IPS DF 19.7 (cell line): ENCODE measurements at places on chromosomes 16 and 17.
A peak's percentile ranks its signal among the peaks of the same experiment; 100 is the strongest.

- DNase-seq = no peak
Measured at GRCh38 chr16:85680352-85680944, 8.3 kb downstream of the GINS2 start.

GRCh38 chr16:65619606-65620005, 497.7 kb upstream of the CDH11 start:
- DNase-seq = no peak

- DNase-seq = no peak
Measured at GRCh38 chr17:2055292-2056205, 646 bp downstream of the HIC1 start.

- no peak for DNase-seq
Measured at GRCh38 chr16:88867581-88868246, 1.3 kb upstream of the PABPN1L start.

GRCh38 chr17:54899721-54900456, 763 bp upstream of the TOM1L1 start:
- no peak for DNase-seq

GRCh38 chr16:10658943-10659342, 35.8 kb downstream of the TEKT5 start:
- no peak for DNase-seq

- DNase-seq = no peak
Measured at GRCh38 chr16:78254841-78255240, 155.4 kb downstream of the WWOX start.

DNA sequence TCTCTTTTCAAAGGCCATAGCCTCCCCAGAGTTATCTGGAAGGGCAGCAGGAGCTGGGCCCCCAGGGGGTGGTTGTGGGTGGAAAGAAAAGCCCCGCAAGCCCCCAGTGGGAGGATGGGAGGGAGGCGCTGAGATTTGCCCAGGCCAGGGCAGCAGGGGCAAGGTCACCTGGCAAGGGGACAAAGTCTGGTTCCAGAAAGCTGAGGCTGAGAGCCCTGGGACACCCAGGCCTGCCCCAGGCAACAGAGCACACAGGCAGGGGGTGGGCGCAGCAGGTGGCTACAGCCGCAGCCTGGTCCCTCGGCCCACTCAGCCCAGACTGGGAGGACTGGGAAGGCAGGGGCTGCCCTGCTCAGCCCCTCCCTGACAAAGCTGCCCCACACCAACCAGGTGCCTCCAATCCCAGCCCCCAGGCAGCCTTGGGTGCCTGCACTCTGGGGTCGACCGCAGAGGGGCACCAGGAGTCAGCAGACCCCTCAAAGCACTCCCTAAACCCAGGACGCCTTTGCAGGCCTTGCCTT, 23.7 kb upstream of the GSG1L start:
- no peak for DNase-seq

GRCh38 chr17:76558198-76559095, 18.6 kb downstream of the PRCD start:
- DNase-seq = no peak

DNA sequence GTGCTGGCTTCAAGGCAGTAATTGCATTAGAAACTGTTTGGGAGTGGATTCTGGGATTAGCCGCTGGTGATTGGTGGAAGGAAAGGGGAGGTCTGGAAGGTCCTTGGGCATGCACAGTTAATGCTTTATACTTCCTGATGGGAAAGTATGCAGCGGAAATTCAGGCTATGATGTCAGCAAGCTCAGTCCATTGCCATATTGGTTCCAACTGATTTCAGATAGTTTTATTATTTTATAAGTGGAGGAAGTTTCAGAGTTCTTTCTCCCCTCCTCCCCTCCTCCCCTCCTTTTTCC, 8.1 kb upstream of the CMTR2 start:
- DNase-seq = no peak

DNA sequence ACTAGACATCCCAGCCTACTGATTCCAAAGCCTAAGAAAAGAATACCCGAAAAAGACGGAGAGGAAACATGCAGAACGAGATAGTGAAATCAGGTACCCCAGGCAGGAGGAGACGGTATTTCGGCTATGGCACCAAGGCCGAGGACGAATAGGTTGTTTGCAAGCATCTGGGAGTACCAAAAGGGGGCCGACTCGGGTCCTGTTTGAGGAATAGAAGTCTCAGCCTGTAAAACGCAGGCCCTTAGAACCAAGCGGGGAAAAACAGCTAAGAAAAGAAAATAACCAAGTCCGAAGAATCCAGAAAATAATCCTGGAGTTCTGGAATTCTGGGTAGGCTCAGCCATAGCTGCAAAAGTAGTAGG, 537 bp downstream of the SLC35B1 start:
- no peak for DNase-seq

DNA sequence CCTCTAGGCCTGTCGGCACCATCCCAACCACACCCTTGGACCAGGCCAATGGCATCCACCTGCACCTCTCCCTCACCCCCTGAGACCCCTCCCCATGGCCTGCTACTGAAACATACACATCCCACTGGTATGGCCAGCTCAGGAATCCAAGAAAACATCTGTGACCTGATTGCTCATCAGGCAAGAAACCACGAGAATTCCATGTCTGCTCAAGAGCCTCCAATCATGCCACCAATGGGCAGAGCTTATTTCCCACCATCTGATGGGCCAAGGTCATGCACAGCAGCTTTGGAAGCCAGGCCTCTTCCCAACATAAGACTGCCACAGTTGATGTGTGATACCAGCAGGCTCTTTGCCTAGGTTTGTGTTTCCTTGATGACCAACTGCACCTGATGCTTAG, 190.1 kb downstream of the C16orf78 start:
- DNase-seq = no peak

DNA sequence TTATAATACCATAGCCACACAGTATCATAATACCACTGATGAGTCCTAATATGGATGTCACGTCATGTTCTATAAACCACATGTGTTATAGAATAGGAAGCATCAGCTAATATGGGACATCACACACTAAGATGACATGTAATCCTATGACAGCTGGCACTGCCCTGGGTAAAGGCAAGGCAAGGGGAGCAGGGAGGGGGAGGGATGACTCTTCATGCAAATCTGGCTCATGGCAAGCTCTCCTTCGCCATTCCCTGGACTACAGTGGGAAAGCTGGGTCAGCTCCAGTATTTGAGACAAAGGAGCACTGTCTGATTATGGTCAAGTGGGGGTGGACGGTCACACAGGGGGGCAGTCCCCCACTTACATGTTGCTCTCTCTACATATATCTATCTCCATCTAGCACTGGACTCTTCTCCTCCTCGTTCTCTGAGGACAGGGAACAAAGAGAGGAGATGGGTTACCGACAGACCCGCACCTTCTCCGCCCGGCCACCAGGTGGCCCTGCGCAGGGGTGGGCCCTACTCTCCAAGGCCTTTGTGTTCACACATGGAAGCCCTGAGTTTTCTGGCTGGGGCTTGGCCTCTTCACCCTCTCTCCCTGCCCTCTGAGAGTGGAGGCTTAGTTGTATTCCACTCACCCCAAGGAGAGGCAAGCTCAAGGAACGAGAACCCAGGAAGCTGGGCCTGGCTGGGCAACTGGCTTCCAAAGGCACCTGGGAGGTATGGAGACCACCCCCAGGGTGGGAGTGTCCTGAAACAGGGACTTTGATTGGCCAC, 23.4 kb upstream of the MPO start:
- no peak for DNase-seq

- no peak for DNase-seq
Measured at GRCh38 chr16:16175296-16175695, 48.0 kb downstream of the ABCC6 start.

DNA sequence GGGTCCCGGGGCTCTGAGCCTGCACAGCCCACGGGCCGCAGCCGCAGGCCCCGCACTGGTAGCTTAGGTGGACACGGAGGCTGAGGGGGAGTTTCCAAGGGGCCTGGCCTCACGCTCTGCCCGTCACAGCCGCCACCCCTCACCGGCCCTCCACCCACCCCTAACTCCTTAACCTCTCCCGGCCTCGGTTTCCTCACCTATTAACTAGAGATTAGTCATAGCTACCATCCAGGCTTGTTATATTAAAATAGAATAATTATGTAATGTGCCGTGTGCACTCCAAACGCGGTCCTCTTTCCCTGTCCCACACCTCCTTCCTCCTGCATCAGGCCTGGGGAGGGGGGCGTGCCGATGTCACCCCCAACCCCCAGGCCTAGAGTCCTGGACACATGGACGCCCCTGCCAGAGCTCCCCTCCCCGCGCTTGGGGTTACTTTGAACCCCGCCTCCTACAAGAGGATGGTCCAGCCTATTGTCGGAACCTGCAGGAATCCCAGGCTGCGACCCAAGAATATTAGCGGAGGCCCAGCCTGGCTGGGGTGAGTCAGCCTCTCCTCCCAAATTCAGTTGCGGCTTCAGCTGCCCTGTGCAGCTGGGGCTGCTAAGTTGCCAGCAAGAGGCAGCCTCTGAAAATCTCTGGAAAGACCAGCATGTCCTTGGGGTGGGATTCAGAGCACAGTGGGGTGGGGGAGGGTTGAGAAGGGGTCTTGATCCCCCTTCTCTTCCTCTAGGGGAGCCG, 17.3 kb downstream of the SOCS3 start:
- DNase-seq = no peak

DNA sequence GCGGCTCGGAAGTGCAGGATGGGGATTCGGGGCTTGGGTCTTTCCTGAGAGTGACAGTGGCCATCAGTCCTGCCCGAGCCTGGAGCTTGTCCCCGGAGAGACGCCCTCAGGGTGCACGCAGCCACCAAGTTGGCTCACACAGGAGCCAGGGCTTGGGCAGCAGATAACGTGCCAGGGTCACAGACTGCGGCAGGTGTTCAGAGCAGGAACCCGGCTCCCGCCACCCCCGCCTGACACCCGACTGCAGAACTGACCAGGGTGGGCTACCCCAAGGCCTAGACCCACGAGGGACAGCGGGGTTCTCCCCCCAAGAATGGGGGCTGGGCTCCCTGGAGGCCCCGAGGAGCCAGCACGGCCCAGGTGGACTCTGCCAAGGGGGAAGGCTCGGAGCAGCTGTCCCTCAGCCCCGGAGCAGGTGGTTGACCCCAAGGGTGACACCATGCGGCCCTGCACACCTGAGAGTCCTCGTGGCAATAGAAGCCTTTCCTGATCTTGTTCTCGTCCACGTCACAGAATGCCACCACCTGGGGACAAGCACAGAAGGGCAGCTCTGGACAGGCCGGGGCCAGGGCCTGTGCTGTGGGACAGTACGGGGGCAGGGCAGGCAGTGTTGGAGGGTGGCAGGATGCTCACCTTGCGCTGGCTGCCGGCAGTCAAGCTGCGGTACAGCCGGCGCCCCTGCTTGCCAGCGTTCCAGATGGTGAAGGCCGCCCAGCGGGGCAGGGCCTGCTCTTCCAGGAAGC, 117.1 kb upstream of the ZNF750 start:
- no peak for DNase-seq

DNA sequence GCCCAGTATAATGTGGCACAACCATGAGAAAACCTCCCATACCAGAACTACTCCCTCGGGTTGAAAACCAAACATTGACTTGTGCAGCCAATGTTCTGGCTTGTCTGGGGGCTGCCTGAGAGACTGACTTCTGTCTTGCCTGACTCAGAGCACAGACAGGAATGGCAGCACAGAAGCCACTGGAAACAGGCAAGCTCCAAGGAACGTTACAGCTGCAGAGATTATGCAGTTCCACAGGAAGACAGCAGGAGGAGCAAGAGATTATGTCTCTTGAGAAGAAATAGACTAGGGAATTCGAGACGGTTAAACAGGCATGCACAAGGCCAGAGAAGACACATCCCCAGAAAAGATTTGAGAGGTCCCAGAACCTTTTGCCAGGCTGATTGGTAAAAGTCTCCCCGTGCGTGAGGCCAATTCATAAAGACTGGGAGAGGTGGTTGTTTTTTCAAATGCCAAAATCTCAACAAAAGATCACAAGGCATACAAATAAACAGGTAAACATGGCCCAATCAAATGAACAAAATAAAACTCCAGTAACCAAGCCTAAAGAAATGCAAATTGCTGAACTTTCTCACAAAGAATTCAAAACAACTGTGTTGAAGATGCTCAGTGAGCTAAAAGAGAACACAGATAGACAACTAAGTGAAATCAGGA, 90.6 kb upstream of the CDH5 start:
- DNase-seq = peak; percentile 64

- no peak for DNase-seq
Measured at GRCh38 chr16:17804857-17805256, 334.1 kb upstream of the XYLT1 start.

DNA sequence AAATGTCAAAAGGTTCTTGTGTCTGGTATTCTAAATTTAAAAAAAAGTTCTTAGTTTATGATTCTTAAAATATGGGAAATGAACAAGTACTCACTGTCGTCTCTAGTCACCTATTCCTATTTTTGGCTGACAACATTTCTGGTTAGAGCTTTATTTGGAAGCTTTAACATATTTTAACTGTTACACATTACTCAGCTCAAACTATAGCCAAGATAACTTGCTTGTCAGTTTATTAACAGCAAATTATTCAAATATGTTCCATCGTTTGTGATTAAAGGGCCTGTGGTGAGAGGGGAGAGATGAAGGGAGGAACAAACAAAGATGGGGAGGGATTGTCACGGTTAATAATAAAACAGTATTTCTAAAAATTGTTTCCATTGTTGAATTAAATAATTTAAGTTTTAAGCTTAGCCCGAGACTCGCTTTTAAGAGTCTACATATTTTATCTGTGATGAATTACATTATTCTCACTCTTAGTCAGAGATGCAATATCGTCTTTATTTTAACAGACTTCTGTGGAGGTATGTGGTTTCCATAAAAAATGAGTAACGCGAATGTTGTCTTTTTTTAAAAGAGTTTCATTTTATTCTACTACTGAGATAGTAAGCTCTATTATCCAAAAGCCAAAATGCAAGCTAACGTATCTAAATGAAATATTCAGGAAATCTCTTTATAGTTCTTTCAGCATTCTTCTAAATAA, 321.9 kb upstream of the PMFBP1 start:
- no peak for DNase-seq

DNA sequence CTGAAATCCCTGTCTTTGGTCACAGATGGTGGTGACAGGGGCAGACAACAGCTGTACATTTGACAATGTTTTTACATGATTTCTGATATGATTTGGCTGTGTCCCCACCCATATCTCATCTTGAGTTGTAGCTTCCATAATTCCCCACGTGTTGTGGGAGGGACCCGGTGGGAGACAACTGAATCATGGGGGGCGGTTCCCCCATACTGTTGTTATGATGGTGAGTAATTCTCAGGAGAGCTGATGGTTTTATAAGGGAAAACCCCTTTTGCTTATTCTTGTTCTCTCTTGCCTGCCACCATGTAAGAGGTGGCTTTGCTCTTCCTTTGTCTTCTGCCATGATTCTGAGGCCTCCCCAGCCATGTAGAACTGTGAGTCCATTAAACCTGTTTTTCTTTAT, 353.9 kb downstream of the CPPED1 start:
- DNase-seq = no peak

GRCh38 chr17:38572669-38573365, 32.9 kb downstream of the SRCIN1 start:
- DNase-seq = no peak

DNA sequence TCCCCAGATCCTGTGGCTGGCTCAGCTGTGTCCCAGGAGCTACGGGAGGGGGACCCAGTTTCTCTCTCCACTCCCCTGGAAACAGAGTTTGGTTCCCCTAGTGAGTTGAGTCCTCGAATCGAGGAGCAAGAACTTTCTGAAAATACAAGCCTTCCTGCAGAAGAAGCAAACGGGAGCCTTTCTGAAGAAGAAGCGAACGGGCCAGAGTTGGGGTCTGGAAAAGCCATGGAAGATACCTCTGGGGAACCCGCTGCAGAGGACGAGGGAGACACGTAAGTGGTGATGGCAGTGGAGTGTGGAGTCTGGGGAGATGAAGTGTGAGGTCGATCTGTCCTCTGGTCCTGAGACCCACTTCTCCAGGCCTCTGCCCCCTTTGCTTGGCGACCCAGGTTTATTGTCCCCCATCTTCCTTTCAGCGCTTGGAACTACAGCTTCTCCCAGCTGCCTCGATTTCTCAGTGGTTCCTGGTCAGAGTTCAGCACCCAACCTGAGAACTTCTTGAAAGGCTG, 585 bp downstream of the WRAP53 start:
- DNase-seq = no peak

GRCh38 chr17:47686276-47686635, 7.7 kb upstream of the TBKBP1 start:
- DNase-seq = no peak
